Stimulated activated CD4-positive, alpha-beta T cell treated with anti-CD3 and anti-CD28 coated beads, Interleukin-15, amount 100 ng/mL, for 24 hours (primary cell): ENCODE measurements at places on chromosomes 2 and 18.

- DNase-seq, result no peak
Measured at GRCh38 chr2:235523486-235524150, 29.8 kb downstream of the AGAP1 start.

DNA sequence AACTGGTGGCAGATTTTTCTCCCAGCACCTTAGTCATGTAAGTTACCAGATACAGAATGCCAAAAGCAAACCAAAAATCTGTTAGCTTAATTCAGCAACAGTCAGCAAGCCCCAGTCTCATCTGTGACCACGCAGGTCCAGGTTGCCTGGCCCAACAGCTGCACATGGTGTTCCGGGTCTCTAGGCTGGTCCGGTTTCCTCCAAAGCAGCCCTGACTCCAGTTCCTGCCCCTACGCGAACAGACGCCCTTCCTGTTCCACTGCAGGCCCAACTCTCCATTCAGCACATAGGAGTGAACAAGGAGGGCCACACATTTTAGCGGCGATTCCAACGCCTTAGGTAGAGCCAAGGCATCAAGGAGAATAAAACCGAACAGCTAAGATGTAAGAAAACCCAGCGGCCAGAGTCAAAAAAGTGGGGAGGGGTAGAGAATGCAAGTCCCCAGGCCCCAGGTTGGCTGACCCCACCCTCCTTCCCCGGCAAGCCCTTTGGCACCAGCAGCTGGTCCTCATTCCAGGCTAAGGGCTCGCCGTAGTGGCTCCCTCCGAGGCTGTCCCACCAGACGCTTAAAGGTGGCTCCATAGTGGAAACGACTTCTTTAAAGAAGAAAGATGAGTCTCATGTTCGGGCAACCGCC is 1.5 kb downstream of the STK25 start:
- no peak for DNase-seq

- no peak for DNase-seq
Measured at GRCh38 chr2:238461051-238461450, 34.3 kb downstream of the ASB1 start.

DNA sequence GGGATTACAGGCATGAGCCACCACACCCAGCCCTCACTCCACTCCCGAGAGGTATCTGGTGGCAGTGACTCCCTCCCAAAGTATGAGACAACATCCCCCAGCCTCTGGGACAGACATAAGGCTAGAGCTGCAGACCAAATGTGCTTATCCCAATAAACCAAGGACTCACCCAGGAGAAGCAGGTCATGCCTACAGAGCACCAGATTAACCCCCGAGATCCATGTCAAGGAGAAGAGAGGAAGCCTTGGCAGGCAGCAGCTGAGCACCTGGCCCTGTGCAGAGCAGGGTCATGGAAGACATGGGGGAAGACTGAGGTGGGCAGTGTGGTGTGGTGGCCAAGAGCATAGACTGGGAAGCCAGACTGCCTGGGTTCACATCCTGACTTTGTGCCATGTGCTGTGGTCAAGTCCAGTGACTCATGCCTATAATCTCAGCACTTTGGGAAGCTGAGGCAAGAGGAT is 7.2 kb downstream of the RAB11FIP5 start:
- no peak for DNase-seq
